Uterus (tissue), 4 donors: ENCODE measurements at places on chromosomes 6 and 20.

- DNase-seq, result no peak
Measured at GRCh38 chr6:156956286-156956685, 179.1 kb downstream of the ARID1B start.

- no peak for DNase-seq
Measured at GRCh38 chr20:37504404-37505096, 16.5 kb upstream of the NNAT start.

DNA sequence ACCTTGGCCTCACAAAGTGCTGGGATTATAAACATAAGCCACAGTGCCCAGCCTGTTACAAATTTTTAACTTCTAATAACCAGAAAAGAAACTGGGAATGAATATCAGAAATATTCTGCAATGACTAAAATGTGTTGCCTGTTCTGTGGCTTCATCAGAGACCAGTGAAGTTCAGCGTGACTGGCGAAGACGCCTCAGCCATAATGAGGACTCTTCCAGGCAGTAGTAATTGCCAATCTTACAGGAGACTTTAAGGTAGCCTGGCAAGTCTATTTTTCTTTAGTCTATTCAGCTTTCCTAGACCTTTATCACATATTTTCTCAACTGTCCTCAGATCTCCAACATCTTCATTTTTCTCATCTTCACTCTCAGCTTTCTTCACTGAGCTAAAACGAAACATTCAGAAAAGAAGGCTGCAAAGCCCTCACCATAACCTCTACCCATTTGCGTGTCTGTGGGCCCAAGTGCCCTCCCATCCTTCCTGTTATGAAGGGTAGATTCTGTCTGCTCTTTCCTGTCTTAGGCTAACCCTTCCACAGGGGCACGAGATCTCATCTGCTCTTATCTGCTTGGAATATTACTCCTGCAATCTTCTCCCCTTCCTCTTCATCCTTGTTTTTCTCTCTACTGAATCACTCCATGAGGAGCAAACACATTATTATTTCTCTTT lies 42.0 kb upstream of the OLIG3 start:
- no peak for DNase-seq

- DNase-seq, result no peak
Measured at GRCh38 chr6:17423026-17423425, 29.6 kb downstream of the CAP2 start.

GRCh38 chr6:163323705-163324104 lies 90.8 kb upstream of the QKI start:
- DNase-seq, result no peak
